Natural killer cell (primary cell): ENCODE measurements at places on chromosomes 7 and 10.

GRCh38 chr7:106927536-106927935, 62.5 kb downstream of the PIK3CG start:
- DNase-seq: no peak

DNA sequence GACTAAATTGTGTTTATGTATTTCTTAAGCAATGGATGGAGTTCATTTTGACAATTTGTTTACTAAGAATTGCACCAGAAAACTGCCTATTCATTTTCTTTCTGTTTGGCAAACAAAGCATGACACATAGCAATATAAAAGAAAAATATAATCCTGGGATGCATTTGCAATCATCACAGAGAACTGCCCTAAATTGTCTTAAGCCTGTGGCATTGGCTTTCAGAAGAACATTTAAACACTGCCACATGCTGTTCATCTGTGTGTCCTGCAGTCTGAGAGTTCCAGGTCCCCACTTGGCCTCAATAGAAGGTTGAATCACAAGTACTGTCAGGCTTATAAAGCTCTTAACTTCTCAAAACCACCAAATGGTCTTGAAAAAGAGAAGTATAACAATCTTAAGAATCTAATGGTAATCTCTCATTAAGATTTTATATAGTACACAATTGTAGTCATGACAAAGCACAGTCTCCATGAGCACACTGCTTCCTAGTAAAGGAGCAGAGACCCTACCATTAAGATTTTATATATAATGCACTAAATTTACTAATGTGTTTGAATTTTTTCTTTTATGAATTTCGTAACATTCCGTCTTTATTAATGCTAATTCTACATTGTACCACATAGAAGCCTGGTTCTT, 29.9 kb downstream of the RNLS start:
- peak; percentile 76 for DNase-seq

- DNase-seq: peak; percentile 36
These were observed 10.2 kb upstream of the LFNG start for GRCh38 chr7:2509298-2509906.

- DNase-seq: peak; percentile 88
These were observed 202.7 kb downstream of the FAM107B start for GRCh38 chr10:14571866-14572507.

- no peak for DNase-seq
These were observed 591.5 kb downstream of the DNAJB6 start for GRCh38 chr7:157928171-157928794.

GRCh38 chr7:51123322-51124019, 193.1 kb downstream of the COBL start:
- DNase-seq: no peak

GRCh38 chr10:70528741-70529362, 50.3 kb downstream of the PALD1 start:
- no peak for DNase-seq

GRCh38 chr10:4351723-4352413, 474.1 kb upstream of the AKR1E2 start:
- DNase-seq: no peak

DNA sequence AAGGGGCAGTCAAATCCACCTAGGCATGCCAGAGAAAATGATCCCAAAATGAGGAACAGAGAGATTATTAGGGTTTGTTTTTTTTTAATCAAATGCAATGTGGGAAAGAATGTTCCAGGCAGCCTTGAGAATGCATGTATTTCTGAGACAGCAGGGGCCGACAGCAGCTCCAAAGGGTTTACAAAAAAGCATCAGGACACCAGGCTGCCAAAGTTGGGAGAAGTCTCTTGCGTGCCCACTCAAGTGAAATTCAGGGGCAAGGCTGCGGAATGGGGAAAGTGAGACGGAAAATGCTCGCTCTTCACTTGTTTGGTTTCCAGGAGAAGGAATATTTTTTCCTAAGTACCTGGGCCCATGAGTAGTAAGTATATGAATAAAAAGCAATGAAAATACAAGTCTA, 101.2 kb downstream of the USP6NL start:
- no peak for DNase-seq

DNA sequence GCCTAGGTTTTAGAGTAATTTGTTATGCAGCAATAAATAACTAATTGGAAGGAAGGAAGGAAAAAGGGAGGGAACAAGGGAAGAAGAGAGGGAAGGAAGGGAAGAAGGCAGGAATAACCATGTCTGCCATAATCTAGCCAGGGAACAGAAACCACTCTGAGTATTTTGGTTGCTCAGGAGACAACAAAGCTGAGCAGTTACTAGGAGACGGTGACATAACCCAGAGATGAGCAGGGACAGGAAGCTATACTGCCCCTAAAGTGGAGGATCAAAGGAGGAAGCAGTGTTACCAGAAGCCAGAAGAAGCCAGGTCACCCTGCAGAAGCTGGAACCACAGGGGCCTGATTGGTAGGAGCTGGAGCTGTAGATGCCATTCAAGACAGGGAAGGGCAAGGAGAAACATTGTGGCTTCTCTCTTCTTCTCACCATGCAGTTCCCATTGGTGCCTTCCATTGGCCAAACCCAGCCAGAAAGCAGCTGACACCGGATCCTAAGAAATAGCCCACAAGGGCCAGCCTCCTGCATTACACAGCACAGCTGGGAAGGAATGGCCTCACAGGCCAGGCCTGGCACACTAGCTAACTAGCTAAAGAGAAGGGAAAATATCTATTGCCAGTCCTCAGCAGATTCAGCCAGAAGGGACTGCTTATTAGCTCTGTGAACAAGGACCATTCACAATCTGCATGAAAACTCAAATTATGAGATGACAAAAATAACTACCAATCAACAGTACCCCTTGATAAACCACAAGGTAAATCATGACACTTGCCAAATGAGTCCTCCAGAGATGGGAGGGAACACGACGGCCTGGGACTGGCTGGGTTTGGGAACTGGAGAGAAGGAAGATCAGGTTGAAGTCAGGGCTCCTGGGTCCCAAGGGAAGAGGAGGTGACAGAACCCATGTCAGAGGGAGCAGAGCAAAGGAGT, 184.5 kb upstream of the NFE2L3 start:
- no peak for DNase-seq

DNA sequence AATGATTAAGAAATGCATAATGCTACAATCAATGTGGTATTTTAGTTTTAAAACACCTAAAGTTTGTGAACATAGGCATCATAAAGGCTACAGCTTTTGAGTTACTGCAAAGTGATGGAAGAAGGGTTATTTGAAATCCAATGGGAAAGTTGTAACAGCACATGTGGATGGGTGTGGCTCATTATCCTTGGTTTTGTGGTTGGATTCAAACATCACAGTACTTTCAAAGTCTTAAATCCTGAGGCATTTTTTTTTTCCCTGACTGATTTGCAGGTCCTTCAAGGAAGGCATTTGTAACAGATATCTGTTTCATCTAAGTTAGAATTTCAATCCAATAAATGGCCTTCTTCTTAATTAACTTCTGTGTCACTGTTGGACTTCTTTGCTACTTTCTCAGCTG, 9.8 kb upstream of the SHTN1 start:
- DNase-seq: no peak

GRCh38 chr7:14016950-14017349, 27.5 kb upstream of the ETV1 start:
- no peak for DNase-seq

DNA sequence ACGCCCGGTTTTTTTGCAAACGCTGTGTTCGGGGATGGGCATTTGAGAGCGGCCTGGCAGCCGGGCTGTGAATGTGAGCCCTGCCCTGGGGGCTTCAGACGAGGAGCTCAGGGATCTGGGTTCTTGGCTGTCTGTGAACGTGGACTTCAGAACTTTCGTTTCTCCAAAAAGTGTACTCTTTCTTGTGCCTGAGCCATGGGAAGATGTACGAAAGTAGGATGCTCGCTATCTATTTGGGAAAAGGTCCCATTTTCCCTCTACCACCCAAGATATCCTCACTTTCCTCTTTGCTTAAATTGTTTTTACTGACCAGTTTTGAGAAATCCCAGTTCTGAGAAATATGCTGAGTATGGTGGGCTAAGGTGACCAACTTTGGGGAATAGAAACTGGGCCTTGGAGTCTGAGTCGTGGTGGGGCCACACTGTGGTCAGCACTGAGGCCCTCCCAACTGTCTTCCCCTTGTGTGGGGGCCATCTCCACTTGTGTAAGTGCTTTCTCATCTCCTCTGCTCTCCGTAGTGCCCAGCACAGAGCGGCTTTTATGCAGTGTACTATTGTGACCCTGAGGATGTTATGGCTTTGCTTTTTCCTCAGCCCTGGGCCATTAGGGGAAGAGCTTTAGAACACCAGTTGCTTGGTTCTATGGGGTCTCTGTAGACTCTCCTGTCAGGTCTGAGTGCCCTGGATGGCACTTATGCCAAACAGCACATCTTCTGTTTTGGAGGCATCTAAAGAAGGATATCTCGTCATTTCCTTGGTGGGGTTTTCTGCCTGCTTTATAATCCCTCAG, 918 bp downstream of the DBNL start:
- DNase-seq: no peak

- peak; percentile 51 for DNase-seq
These were observed 432 bp downstream of the TMEM248 start for GRCh38 chr7:66921396-66921917.

GRCh38 chr10:110794808-110795207, 76.9 kb upstream of the PDCD4 start:
- no peak for DNase-seq

DNA sequence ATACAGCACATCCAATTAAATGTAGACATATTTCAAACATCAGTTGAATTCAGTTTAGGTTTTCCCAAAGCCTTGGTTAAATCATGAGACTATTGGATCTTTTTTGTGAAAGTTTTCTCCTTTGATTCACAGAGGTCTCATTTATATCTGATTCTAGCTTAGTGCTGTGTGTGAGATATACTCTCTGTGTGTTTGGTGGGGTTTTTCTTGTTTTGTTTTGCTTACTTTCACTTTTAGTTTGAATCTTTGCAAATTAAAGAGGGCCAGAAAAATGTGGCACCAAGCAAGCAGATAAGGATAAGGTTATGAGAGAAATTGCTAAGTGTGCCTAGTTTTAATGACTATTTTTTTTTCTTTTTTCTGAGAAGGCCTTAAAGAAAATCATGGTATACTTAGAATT, 12.6 kb upstream of the OR6B1 start:
- no peak for DNase-seq

GRCh38 chr7:38928506-38928905, 19.5 kb upstream of the VPS41 start:
- DNase-seq: no peak

GRCh38 chr10:78696791-78697395, 371.9 kb upstream of the ZMIZ1 start:
- DNase-seq: no peak

DNA sequence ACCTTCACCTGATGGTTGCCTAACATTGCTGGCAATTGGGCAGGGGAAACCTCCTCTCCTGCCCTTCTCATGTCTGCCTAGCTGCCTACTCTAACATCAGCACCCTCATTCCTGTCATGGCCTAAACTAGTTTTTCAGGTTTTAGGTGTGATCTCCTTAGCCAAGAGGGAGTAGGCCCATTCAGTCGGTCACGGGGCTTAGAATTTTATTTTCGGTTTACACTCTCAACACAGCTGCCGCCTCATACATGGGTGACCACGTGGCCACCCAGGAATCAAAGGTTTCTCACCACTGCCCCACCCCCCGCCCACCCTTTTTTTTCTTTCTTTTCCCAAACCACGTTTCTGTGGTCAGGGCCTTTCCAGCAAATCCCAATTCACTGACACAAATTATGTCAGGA, 97.2 kb downstream of the RALA start:
- no peak for DNase-seq

DNA sequence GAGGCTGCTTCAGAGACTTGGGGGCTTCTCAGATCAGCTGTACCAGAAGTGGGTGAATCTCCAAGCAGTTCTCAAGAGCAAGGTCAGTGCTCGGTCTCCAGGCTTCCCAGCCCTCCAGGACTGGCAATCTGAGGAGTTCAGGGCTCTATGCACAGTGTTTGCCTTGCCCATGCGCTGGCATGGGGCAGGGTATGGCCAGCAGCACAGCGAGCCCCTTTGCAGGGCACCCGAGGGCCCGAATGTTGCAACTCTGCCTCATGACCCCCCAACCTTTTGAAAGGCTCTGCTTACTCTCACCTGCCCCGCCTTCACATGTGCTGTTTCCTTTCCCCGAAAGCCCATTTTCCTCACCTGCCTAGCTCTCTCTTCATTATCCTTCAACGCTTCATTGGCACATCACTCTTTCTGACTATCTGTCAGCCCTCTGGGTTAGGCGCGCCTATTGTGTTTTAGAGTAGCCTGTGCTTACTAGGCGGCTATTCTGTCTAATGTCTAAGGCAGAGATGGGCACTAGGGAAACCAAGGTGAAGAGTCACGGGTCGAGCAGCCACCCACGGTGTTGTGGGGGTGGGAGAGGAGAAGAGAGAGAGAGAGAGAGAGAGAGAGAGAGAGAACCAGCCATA, 83.6 kb downstream of the WDFY4 start:
- no peak for DNase-seq
